ENCODE measurements at places on chromosomes 13 and 19. TPM values are rescaled to one million over a fixed set of nuclear protein-coding genes. Genes with fewer than 3 reads are reported as not detected.

Gene ZNF555
- 2.6 TPM for polyA plus RNA-seq

Gene OR7C1
- 0.15 TPM for polyA plus RNA-seq

Gene PRODH2
- not detected for polyA plus RNA-seq

Gene SIGLEC7
- 71.8 TPM for polyA plus RNA-seq

Gene HS6ST3
- polyA plus RNA-seq, result not detected

Gene ZNF473
- 0.73 TPM for polyA plus RNA-seq

Gene ZNF610
- polyA plus RNA-seq, result not detected

GRCh38 chr13:100803091-100803490, 128.5 kb upstream of the TMTC4 start:
- no peaks in the 10 kb centered on the region for H3K4me1 ChIP-seq
- no peak overlapping the region for H3K4me3 ChIP-seq
- no peaks in the 10 kb centered on the region for H3K36me3 ChIP-seq
- no peak for DNase-seq
- H3K27ac ChIP-seq, result no peak overlapping the region
- H3K27me3 ChIP-seq, result no peaks in the 10 kb centered on the region

DNA sequence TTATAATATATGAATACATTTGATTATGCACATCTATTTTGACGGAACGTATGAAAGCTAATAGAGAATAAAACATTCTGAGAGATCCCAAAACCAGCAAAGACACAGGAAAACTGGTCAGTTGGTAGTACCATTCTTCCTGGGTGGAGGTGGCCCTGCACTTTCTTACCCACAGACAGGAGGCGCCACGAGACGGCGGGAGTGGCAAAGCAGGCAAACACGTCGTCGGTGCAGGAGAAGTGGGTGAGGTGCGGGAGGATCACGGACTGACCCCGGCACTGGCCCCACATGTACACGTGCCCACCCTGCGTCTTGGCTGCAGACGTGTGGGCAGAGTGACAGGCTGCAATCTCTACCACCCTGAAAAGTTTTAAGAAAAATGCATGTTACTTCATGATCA, 36.1 kb downstream of the RCBTB1 start:
- DNase-seq, result no peak
- no peak overlapping the region for H3K4me3 ChIP-seq
- H3K36me3 ChIP-seq, result peaks cover 66% of the 10 kb centered on the region
- H3K27ac ChIP-seq, result no peak overlapping the region

DNA sequence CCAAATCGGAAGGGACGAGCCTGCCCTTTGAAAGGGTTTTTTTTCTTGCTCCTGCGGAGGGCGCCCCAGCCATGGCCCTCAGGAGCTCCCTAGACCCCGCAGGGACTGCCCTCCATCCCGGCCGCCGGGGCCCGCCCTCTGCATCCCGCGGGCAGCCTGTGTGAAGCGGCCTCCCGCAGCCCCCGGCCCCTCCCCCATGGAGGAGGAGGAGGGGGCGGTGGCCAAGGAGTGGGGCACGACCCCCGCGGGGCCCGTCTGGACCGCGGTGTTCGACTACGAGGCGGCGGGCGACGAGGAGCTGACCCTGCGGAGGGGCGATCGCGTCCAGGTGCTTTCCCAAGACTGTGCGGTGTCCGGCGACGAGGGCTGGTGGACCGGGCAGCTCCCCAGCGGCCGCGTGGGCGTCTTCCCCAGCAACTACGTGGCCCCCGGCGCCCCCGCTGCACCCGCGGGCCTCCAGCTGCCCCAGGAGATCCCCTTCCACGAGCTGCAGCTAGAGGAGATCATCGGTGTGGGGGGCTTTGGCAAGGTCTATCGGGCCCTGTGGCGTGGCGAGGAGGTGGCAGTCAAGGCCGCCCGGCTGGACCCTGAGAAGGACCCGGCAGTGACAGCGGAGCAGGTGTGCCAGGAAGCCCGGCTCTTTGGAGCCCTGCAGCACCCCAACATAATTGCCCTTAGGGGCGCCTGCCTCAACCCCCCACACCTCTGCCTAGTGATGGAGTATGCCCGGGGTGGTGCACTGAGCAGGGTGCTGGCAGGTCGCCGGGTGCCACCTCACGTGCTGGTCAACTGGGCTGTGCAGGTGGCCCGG, 815 bp downstream of the MAP3K10 start:
- no peak overlapping the region for H3K27ac ChIP-seq
- H3K4me1 ChIP-seq, result peaks cover 36% of the 10 kb centered on the region
- DNase-seq, result peak; percentile 4
- H3K27me3 ChIP-seq, result no peaks in the 10 kb centered on the region
- H3K4me3 ChIP-seq, result peak overlapping the region; percentile 36

DNA sequence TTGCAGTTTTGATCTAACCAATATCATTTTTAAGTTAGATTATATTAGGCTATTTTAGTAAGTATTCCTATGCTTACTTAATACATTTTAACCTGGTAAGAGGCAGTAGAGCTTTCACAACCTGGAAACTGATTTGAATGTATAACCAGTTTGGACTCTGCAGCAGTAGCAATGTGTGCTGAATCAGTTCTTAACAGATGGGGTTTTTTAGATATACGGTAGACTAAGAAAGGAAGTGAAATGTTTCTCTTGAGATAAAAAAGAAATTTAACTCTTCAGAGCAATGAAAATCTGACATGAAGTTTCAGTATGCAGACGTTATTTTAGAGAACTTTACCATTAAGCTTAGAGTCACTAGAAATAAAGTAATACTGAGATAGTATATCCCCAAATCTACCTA, 2.7 kb downstream of the NBEA start:
- H3K4me1 ChIP-seq, result peaks cover 8% of the 10 kb centered on the region
- H3K36me3 ChIP-seq, result no peaks in the 10 kb centered on the region
- no peak overlapping the region for H3K4me3 ChIP-seq
- no peak for DNase-seq
- H3K27me3 ChIP-seq, result peaks cover 55% of the 10 kb centered on the region
- no peak overlapping the region for H3K27ac ChIP-seq

DNA sequence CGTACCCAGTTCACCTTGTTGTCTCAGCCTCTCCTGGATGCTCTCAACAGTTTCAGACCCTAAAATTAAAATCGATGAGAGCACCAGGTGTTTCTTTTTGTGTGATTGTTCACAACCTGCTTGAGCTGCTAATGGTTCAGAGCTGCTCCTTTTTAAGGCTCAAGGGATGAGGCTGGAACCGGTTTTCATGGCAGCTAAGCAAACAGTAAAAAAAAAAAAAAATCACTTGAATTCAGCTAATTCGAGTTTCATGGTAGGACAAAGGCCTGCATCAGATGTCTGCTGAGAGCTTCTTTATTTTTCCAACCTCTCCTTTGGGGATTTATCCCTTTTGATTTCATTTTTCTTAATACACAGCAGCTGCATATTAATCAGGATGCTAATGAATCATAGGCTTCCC, 6.5 kb downstream of the SYCE2 start:
- no peak for DNase-seq
- H3K27me3 ChIP-seq, result no peaks in the 10 kb centered on the region
- no peak overlapping the region for H3K27ac ChIP-seq
- no peaks in the 10 kb centered on the region for H3K36me3 ChIP-seq

DNA sequence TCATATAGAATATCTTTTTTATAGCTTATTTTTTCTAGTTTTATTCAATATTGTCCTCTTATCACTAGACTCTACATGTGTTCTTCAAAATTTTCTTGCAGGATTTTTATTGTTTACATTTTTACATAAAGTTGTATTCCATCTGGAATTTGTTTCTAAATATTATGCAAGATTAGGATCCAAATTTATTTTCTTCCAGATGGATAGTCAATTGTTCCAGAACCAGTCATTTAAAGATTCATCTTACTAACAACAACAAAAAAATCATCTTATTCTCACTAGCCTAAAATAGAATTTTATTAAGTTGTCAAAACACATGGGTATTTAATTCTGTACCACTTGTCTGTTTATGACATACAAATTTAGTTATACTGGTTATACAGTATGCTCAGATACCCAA, 390.4 kb upstream of the GPC6 start:
- H3K27ac ChIP-seq, result no peak overlapping the region
- no peaks in the 10 kb centered on the region for H3K36me3 ChIP-seq
- no peaks in the 10 kb centered on the region for H3K27me3 ChIP-seq

GRCh38 chr19:43465468-43466120, at the start of gene LYPD3:
Gene LYPD3, minus strand, starts transcription at chr19:43465608. Its CDS starts 37 bp downstream, at chr19:43465571.
- peak within 1 kb of the TSS; percentile 80 for H3K4me3 ChIP-seq
- H3K27ac ChIP-seq, result peak within 1 kb of the TSS; percentile 90
- DNase-seq, result peak; percentile 66
- no peaks in the 10 kb centered on the region for H3K36me3 ChIP-seq
- H3K4me1 ChIP-seq, result peaks cover 58% of the 10 kb centered on the region

DNA sequence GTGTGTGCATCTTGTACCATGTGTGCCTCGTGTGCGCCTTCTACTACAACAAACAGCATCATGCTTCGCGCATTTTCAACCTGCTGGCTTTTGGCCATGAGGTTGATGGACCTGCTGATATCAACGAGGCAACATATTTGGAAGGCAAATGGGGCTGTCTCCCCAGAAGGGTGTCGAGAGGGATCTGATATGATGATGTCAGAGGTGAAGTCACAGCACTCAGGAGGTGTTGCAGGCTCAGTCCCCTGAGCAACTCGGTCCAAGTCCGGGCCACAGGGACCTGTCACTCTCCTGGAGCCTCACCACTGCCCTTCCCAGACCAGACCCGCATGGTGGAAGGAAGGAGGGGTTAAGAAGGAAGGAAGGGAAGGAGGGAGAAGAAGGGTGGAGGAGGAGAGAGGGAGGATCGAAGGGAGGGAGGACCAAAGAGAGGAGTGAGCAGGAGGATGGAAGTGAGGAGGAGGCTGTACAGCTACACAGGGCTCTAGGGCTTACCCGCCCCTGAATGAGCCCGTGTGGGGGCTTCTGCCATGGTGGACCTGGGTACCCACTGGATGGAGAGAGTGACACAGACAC, 6.7 kb upstream of the C13orf46 start:
- DNase-seq, result no peak
- no peak overlapping the region for H3K27ac ChIP-seq
- H3K4me1 ChIP-seq, result no peaks in the 10 kb centered on the region

GRCh38 chr13:20546556-20546955, 20.4 kb upstream of the IFT88 start:
- no peaks in the 10 kb centered on the region for H3K36me3 ChIP-seq
- H3K27ac ChIP-seq, result no peak overlapping the region
- no peak overlapping the region for H3K4me3 ChIP-seq
- DNase-seq, result peak; percentile 68

GRCh38 chr13:110875241-110875640, 39.6 kb downstream of the ANKRD10 start:
- H3K4me1 ChIP-seq, result peaks cover 11% of the 10 kb centered on the region
- no peak overlapping the region for H3K27ac ChIP-seq
- peaks cover 16% of the 10 kb centered on the region for H3K27me3 ChIP-seq
- H3K36me3 ChIP-seq, result no peaks in the 10 kb centered on the region
- DNase-seq, result peak; percentile 36

DNA sequence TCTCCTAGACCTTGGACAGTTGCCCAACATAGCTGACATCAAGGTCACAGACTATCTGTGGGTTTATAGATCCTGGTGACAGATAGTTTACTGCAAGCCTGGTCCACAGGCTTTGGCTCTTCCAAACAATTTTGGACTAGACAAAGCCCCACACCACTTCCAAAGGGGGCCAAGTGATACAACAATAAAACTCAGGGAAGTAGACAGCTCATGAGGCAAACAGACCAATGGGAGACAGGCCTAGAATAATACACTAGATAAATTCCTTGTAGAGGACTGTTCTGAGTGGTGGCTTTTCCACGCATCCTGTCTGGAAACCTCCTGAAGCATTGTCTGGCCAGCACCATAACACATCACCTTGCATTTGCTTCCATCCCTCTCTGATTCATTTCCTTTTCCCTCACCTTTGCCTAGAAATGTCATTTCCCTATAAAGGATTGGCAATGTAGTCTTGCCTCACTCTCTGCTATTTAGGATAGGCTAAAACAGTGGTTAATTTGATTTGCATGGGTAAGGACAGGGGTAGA, 284.2 kb downstream of the POU4F1 start:
- no peak for DNase-seq
- H3K27ac ChIP-seq, result no peak overlapping the region
- no peak overlapping the region for H3K4me3 ChIP-seq

GRCh38 chr19:32358321-32358720, 12.9 kb downstream of the ZNF507 start:
- DNase-seq, result no peak
- H3K27ac ChIP-seq, result no peak overlapping the region
- H3K4me1 ChIP-seq, result peaks cover 7% of the 10 kb centered on the region
- no peaks in the 10 kb centered on the region for H3K36me3 ChIP-seq

- peak; percentile 68 for DNase-seq
- H3K4me1 ChIP-seq, result peaks cover 51% of the 10 kb centered on the region
- H3K27me3 ChIP-seq, result no peaks in the 10 kb centered on the region
- peaks cover 16% of the 10 kb centered on the region for H3K36me3 ChIP-seq
Observed at GRCh38 chr19:47663911-47664771, 49.1 kb upstream of the EHD2 start.

DNA sequence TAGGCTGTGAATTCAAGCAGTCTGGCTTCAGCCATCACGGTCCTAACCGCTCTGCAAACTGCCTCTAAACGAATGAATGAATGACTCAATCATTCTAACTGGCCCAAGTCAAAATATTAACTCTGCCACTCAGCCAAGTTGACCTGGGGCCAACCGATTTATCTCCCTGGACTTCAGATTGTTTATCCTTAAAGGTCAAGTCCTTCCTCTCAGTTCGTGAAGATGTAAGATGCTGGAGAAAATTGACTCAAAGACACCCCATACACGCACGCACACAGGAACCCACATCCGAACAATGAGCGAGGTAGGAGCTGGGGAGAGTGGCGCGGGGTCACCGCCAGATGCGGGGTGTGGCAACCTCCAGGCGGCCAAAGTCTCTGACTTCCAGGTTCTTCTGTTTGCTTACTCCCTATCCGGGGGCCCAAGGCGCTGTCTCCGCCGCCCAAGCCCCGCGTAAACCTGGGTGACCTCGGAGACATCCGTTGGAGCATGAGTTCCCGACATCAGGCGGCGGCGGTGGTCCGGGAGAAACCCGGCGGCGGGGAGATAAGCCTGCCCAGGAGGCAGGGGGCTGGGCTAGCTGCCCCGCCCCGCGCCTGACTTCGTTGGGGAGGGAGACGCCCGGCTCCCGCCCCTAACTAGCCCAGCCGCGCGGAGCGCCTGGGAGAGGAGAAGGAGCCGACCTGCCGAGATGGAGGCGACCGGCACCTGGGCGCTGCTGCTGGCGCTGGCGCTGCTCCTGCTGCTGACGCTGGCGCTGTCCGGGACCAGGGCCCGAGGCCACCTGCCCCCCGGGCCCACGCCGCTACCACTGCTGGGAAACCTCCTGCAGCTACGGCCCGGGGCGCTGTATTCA, at the start of gene CYP2S1:
Gene CYP2S1, plus strand, starts transcription at position 646 of the 856 bp plus-strand sequence. Its CDS starts 46 bp downstream, at position 692.
- H3K27ac ChIP-seq, result peak within 1 kb of the TSS; percentile 5
- H3K36me3 ChIP-seq, result no peaks in the 10 kb centered on the region
- peak within 1 kb of the TSS; percentile 54 for H3K4me3 ChIP-seq

GRCh38 chr13:38703255-38703654, 16.4 kb downstream of the FREM2 start:
- H3K4me3 ChIP-seq, result no peak overlapping the region
- no peaks in the 10 kb centered on the region for H3K27me3 ChIP-seq
- H3K27ac ChIP-seq, result no peak overlapping the region
- DNase-seq, result no peak
- no peaks in the 10 kb centered on the region for H3K4me1 ChIP-seq

- no peak for DNase-seq
- H3K36me3 ChIP-seq, result no peaks in the 10 kb centered on the region
- H3K4me3 ChIP-seq, result no peak overlapping the region
- no peak overlapping the region for H3K27ac ChIP-seq
Observed at GRCh38 chr13:73228546-73228945, 169.7 kb downstream of the KLF5 start.

GRCh38 chr13:36061054-36061453, 70.1 kb downstream of the DCLK1 start:
- no peaks in the 10 kb centered on the region for H3K36me3 ChIP-seq
- no peak for DNase-seq
- H3K27ac ChIP-seq, result no peak overlapping the region
- no peaks in the 10 kb centered on the region for H3K27me3 ChIP-seq
- no peak overlapping the region for H3K4me3 ChIP-seq

All from CD14-positive monocyte (primary cell).